Cerebellar cortex (tissue), 1 donor: ENCODE measurements at places on chromosomes 5 and 9.

DNA sequence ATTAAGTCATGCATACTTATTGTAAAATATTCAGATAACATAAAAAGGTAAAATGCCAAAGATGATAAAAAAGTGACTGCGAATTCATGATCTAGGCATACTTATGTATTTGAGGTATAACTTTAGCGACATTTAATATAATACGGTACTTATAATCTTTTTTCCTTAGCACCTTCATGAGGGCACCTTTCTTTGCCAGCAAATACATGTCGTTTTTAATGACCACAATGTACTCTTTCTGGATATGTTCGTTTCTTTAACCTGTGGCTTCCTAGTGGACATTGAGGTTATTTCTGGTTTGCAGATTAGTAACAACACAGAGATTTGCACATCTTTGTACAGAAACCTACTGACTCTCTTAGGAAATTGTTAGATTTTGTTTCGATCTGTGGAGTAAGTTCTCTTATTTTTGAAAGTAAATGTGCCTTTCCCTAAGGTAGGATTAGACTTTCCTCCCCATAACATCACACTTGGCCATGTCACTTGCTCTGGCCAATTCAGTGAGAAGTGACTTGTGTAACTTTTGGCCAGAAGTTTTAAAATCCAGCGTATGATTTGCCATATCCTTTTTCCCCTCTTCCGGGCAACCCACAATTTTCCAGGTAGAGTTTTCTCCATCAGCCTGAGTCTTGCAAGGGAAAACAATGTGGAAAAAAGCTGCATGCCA, 24.4 kb downstream of the ANKRD33B start:
- DNase-seq = no peak

DNA sequence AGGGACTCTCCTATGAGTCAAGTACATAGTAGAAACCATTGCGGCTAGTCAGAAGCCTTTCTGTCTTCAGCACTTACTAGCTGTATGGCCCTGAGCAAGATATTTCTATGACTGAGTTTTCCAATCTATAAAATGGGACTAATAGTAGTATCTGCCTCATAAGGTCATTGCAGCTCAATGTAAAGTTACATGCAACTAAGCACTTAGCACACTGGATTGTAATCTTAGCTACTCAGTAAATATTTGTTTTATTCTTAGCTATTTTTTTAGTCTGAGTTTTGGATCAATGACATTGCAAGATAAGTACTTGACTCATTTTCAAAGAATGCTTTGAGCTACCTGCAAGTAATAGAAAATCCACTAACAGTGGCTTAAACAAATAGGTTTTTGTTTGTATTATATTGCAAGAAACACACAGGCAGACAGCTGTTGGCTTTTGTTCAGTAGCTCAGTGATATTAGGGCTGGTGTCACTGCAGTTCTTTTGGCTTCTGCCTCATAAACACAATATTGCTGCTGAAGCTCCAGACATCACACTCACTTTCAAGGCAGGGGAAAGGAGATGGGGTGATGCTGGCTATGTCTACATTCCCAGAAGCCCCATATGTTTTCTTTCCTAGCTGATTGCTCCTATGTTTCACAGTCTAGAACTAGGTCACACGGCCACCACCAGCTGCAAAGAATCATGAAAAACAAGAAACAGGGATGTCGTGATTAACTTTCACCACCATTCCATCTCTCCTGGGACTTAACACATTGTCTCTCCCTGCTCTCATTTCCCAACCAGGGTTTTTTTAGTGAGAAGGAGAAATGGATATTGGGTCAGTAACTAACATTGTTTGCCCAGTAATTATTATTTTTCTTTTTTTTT, 26.9 kb upstream of the FAT2 start:
- no peak for DNase-seq

GRCh38 chr9:21362287-21362686, 5.6 kb downstream of the IFNA13 start:
- no peak for DNase-seq

DNA sequence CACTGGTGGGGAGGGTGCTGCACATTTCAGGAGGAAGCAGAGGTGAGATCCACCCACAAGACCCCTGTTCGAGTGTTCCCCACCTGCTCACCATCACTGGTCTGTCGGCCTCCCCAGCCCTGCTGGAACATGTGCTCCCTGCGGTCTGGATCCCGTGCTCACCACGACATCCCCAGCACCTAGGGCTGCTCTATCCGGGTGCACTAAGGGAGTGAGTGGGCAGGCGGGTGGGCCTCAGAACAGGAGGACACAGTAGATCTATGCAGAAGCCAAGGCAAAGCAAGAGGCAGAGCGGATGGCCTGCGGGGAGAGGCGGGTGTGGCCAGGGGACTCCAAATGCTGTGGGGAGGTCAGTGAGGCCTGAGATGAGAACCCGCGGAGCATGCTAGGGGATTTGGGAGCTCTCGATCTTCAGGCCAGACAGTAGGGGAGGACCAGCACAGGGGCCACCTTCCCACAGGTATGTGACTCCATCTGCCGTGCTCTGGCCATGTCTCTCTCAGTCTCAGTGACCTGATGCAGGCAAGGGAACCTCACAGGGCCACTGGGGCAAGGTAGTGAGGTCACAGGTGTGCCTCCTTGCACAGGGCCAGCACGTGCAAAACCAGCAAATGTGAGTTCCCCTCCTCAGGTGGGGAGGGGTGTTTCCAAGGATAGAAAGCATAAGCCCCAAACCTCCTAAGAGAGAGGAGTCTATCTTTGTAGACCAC, 134.2 kb downstream of the ZNF354C start:
- DNase-seq = no peak

DNA sequence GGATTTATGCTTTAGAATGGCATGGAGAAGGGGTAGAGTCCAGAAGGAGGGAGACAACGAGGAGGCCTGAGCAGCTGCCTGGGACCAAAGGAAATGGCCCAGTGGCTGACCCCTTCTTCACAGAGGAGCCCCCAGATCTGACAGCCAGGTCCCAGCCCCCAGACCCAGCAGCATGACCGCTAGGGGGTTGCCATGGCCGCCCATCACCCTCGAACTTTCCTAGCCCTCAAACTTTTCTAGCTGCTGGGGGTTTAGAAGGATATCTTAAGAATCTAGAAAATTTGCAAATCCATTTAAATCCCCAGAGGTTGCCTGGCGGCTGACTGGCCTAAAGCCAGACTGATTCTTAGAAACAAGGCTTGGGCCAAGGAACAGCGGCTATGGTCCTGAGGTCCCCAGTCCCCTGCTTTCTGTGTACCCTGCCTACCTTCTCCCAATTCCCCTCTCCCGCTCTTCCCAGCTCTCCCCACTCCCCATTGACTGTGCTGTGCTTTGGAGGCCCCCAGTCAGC, 972 bp downstream of the PDGFRB start:
- DNase-seq = peak; percentile 54

- DNase-seq = no peak
Measured at GRCh38 chr5:7456206-7456605, 60.3 kb downstream of the ADCY2 start.

GRCh38 chr9:34256104-34256503, 73.0 kb downstream of the KIF24 start:
- no peak for DNase-seq

GRCh38 chr9:88966894-88967676, 24.2 kb upstream of the S1PR3 start:
- DNase-seq = no peak

GRCh38 chr9:83023151-83023550, 39.8 kb downstream of the RASEF start:
- no peak for DNase-seq

DNA sequence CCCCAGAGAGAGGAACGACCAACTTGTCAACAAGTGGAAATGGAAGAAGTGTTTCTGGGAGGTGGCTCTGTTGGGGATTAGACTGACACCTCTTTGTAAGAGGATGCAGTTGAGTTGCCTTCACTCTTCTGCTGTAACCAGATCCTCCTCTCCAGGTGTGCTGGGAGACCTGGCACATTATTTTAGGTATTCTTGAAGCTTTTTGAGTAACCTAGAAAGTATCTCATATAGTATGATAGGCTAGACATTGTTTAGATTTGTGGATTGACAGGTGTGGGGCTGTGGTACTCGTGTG, 21.6 kb downstream of the SNX30 start:
- DNase-seq = no peak

DNA sequence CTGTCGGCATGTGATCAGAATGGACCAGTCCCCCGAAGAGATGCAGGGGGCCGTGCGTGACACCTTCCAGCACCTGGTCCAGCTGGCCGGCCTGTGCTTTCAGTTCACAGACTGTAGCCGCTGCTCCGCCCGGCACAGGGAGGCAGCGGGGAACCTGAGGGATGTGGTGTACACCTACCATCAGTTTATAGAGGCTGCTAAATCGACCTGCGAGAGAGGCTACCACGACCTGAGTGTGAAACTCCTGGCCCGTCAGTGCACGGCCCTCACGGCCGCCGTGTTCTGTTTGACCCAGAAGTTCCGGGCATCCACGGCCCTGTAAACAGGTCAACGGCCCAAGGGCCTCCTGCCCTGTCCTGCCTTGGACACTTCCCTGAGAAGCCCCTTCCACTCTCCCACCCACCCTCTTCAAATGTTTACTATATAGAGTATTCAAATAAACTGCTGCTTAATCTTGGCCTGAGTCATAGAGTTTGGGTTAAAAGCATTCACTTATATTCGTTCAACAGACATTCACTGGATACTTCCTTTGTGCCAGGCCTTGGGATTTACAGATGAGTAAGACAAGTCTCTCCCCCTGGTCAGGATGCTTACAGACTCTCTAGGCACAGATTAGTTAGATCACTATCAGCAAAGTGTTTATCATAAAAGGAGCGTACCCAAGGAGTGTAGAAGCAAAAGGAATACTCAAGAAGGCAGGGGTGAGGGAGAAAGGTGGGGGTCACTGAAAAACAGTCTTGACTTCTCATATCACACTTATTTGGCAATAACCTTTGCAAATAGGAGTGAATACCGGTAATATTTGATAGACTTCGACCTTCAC, 6.9 kb upstream of the TRMT10B start:
- DNase-seq = no peak

DNA sequence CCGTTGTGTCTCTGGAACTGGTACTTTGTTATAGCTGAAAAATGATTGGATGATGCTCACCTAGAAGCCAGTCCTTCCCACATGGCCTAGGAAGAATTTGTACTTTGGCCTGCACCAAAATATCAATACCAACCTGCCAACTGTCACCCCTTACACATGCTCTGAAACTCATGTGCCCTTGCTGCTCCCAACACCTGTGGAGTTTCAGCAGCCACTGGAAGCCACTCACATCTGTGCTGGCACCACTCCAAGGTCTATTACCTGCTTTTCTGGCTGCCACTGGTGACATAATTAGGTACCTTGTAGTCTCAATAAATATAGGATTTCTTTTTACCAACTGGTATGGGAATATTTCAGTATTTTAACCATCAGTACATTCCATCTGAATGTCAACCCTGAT, 363.6 kb downstream of the SH3GL2 start:
- DNase-seq = no peak

DNA sequence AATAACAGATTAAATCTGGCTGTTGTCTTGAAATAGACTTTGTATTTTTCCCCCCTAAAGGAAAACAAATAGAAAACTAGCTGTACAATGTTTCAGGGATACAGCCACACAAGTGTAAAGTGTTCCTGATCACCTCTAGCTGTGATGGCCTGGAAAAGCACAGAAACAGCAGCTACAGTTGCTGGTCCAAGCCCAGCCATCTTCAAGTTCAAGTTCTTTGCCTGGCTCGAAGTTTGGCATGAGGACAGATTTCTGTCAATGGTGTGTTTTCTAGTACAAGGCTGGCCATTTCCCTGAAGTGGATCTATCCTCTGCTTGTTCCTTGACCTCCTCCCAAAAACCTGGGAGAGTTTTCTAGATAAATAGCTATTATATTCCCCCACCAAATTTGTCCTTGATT, 272.2 kb upstream of the ADRA1B start:
- DNase-seq = no peak

- DNase-seq = no peak
Measured at GRCh38 chr9:21521448-21521847, 39.3 kb upstream of the IFNE start.

DNA sequence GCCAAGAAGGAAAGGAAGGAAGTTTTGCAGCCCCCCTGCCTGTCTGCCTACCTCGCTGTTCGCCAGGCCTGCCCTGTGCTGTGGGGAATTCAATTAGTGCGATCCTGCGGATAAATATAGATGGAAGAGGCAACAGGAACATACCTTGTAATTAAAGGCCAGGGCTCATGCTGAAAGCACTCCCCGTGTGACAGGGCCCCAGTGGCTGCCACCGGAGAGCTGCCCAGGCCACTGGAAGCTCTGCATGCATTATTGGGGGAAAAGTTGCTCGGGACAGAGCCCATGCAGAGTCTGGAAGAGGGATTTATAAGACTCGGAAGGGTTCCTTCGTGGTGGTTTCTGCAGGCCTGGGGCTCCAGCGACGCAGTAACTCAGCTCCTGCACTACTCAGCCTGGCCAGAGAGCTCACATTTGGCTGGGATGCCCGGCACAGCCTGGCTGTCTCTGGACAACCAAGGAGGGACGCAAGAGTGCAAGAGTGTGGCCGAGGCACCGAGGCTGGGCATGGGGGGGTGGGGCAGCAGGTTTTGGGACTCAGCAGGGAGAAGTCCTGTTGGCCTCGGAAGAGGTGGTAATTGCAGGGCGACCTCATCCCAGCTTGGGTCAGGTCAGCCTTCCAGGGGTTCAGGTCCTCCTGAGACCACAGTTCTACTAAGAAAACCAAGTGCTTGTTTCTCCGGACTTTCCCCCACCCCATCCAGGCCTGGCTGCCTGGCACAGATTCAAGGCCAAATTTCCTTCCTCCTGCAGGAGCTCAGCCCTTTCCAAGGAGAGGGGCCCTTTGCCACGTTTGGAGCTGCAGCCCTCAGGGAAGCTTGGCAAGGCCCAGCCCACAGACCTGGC, 68.1 kb upstream of the GGTA1 start:
- peak; percentile 52 for DNase-seq

- DNase-seq = no peak
Measured at GRCh38 chr5:160173-160510, 31.2 kb upstream of the LRRC14B start.

GRCh38 chr5:154628685-154629084, 126.5 kb upstream of the LARP1 start:
- no peak for DNase-seq

- DNase-seq = no peak
Measured at GRCh38 chr9:34485822-34486221, 27.2 kb downstream of the DNAI1 start.

DNA sequence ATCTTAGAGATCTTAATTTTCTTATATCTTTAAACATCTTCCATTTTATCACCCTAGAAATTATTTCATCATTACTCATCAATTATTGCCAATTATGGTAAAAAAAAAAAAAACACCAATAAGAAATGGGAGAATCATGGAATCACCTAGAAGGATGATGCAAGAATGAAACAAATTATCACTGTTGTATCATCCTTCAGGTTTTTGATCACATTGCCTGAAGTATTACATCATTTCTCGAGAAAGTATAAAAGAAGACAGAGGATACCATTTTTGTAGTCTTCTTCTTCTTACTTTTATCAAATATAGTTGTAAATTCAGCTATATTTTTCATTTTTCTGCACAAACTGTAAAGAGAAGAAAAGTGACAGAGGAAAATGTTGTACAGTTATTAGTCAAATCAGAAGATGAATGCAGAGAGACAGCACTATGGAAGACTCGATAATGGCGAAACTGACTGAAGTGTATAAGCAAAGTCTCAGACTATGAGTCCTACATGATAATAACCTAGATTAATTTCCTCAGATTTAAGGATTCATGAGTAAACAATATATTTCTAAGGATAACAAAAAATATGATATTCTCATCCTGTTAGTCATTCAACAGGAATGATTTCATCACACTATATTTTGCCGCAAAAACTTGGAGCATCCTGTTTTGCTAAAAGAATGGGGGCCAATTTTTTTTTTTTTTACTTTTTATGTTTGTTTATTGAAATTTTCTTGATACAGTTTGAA, 5.9 kb upstream of the STC2 start:
- DNase-seq = no peak

GRCh38 chr9:1294641-1295258, 244.6 kb downstream of the DMRT2 start:
- DNase-seq = no peak
